ENCODE measurements at places on chromosomes 11 and 22.
A peak's percentile ranks its signal among the peaks of the same experiment; 100 is the strongest.

- DNase-seq: peak; percentile 90
These were observed 7.8 kb upstream of the NFAM1 start for GRCh38 chr22:42439821-42440674.

GRCh38 chr22:40414838-40415505, 44.6 kb downstream of the SGSM3 start:
- DNase-seq: no peak

GRCh38 chr11:82004537-82005213, 729.0 kb downstream of the FAM181B start:
- DNase-seq: no peak

- peak; percentile 39 for DNase-seq
These were observed 112.2 kb downstream of the SBF2 start for GRCh38 chr11:10181811-10182210.

DNA sequence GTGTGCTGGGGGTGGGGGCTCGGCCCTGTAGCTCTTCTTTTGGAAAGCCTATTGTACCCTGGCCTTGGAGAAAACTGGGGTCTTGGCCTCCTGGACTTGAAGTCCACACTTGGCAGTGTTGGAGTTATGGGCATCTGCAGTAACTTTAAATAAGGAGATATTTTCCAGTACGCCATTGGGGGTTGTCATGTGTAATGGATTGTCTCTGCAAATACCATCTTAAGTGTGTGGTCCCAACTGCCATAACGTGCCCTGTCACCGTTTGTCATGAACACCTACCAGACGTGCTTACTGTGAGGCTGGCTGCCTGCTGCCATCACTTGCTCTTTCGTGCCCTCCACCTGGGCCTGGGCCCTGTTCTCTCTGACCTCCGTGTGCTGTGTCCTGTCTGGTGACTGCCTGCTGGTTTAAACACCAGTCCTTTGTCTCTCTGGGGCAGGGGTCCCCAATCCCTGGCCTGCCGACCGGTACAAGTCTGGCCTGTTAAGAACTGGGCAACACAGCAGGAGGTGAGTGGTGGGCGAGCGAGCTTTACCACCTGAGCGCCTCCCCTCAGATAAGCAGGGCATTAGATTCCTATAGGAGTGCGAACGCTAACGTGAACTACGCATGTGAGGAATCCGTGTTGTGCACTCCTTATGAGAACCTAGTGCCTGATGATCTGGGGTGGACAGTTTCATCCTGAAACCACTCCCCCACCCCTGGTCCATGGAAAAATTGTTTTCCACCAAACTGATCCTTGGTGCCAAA, 3.6 kb upstream of the ZDHHC8 start:
- DNase-seq: no peak

DNA sequence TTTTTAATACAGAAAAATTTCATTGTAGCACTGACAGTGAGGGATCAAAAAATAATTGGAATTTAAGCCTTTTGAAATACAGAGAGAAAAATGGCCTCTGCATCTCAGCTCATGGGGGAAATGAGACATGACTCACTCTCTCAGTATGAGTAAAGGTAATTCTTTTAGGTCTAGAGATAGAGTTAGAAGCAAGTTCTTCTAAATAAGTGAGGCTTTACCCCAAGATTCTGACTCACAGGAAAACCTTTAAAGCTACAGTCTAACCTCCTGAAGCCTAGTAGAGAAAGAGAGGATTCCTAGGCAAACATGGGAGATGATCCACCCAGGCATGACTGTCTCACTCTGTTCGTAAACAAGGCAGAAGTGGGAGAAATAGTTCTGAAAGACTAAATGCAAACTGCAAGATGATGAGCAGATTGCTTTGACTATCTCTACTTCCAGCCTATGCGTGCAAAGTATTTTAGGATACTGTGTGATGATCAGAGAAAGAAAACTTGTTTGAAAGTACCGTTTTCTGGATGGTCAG, 1003.3 kb upstream of the CCDC90B start:
- DNase-seq: no peak

GRCh38 chr11:2342981-2343380, 34.1 kb upstream of the CD81 start:
- no peak for DNase-seq

DNA sequence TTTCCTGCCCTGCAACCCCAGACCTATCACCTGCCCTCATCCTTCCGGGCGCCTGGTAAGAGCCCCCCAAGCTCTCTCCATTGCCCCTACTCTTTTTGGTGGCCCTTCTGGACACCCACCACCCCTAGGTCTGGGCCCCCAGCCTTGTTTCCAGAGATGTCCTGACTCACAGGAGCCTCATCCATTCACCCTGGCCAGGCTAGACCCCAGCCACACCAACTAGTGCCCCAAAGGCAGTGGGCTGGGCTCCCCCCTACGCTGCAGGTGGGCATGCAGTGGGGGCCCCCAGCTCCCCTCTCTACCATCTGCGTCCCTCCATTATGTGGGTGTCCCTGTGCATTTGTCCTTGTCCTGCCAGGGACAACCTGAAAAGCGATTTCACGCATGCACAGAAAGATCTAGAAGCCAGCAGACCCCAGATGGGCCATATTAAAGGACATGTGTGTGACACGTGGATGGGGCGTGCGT, 1.4 kb downstream of the MRGPRF start:
- DNase-seq: no peak

All from suppressor macrophage treated with lipopolysaccharide for 4 hours (primary cell).